ENCODE measurements at places on chromosomes 3 and 15.

GRCh38 chr15:60496853-60497252 lies 17.9 kb upstream of the ICE2 start:
- DNase-seq, result no peak

GRCh38 chr15:40285554-40286011 lies 2.7 kb upstream of the ANKRD63 start:
- no peak for DNase-seq

GRCh38 chr15:35247150-35247549 lies 162.1 kb upstream of the NANOGP8 start:
- no peak for DNase-seq

DNA sequence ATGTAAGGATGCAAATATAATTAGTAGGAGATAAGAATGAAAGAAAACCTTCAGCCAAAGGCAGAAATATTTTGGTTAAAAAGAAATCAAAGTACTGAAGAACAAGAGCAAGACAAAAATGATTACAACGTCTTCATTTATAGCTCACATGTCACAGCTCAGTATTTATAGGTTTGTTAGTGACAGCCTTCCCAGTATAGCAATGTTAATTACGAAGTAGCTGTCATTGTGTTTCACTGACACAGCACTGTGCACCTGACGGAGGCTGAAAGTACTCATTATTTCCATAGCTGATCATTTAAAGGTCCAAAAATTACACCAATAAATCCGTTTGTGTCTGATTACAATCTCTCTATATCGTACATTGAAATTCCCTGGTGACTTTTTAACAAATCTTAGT lies 561 bp upstream of the OSTN start:
- DNase-seq, result no peak

GRCh38 chr3:127369356-127369935 lies 81.6 kb upstream of the PRR20G start:
- DNase-seq, result no peak
